ENCODE measurements at places on chromosomes 16 and 17.

DNA sequence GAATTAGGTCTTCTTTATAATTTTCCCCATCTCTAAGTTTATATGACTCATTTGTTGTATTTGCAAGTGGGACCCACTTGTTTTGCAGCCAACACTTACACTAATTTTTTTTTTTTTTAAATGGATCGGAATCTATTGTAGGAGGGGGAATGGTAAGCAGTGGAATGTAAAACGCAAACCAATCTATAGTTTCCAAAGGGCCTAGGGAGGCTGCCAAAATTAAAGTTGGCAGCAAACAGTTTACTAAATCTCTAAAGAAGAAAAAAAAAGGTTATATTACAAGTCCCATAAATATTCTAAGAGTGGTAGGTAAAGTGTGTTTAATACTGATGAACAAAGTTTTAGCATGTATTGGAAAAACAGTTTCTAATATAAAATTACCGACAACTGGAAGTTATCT lies 416.8 kb upstream of the SALL1 start:
- no peak for DNase-seq

DNA sequence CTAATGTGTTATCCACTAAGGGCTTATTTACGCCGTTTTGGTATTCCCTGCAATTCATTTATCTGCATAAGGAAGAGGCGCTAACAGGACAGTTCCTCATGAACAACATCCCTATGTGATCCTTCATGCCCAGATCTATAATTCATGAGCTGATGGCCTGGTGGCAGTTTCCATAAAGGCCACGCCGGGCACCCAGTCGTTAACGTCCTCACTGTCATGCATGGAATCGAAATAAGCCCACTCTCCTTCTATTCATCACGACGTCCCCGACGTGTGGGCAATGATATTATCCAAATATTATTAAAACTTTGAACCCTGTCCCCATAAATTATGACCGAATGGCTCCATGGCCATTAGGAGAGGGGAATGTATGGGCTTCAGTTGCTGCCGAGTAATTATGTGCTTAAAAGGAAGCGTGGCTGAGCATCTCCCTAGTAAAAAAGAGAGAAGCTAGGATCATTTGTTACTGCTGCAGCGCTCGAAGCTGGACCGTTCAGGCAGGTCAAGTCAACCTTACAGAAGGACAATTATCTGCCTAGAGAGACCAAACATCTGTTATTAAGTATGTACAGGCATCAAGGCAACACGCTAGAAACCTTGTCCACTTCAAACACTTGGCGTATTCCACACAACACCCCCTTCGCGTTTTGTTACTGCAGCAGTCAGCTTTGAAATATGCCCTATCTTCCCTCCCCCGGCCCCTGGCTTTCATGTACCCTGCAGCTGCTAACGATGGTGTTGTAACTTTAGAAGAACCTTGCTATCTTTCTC lies 94.0 kb upstream of the SALL1 start:
- no peak for DNase-seq

GRCh38 chr16:58196898-58197313 lies 1.0 kb downstream of the CSNK2A2 start:
- no peak for DNase-seq

DNA sequence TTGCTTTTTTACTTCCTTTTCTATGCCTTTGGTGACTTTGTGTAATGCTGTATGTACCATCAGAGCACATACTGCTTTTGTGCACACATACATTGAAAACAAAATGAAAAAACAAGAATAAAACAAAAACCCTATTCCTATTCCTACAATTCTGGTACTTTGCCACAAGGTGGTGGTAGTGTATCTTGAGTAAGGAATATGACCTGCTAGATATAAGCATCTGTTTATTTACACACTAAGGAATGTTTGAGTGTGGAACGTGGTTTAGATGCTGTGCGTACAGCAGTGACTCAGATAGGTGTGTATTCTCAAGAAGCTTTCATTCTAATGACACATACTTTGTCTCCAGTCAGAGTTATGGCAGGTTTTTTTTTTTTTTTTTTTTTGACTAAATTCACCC lies 606.2 kb downstream of the WWOX start:
- DNase-seq, result no peak

- DNase-seq, result no peak
Measured at GRCh38 chr17:52157603-52158449, 688 bp downstream of the CA10 start.

GRCh38 chr17:74759243-74759801 lies 10.9 kb downstream of the NHERF1 start:
- no peak for DNase-seq

- DNase-seq, result no peak
Measured at GRCh38 chr17:70499067-70499786, 329.9 kb downstream of the KCNJ2 start.

GRCh38 chr17:2101448-2102257 lies 46.8 kb downstream of the HIC1 start:
- no peak for DNase-seq

DNA sequence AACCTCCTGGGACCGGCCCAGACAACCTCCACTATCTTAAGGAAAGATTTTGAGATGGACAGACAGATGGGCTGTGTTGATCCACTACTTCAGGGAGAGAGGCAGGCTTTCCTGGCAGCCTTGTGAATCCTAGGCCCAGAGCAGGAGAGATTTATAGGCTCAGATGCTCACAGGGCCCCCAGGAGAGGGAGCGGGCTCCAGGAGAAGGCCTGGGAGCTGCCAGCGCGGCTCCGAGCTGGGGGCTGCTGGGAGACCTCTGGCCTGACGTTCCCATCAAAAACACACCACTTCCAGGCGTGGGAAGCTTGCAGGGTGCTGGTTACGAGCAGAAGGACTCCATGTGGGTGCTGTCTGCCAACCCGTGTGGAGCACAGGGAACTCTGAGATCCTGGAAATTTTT lies 53.2 kb downstream of the MYH11 start:
- DNase-seq, result no peak

DNA sequence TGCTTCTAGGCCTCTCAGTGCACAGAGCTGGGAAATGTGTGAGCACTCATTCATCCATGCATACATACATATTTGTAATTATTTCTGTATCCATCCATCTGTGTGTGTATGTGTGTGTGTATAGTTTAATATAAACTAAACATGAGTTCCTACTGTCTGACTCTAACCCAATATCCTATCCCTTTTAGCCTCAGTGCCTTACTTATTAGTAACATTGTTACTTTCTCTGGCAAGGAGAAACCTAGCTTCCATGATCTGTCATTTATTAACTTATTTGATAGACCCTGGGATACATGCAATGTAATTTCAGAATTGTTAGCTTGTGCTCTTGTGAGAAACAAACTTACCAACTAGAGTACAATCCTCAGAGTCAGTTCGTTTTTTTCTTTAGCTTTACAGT lies 59.0 kb upstream of the WSCD1 start:
- no peak for DNase-seq

DNA sequence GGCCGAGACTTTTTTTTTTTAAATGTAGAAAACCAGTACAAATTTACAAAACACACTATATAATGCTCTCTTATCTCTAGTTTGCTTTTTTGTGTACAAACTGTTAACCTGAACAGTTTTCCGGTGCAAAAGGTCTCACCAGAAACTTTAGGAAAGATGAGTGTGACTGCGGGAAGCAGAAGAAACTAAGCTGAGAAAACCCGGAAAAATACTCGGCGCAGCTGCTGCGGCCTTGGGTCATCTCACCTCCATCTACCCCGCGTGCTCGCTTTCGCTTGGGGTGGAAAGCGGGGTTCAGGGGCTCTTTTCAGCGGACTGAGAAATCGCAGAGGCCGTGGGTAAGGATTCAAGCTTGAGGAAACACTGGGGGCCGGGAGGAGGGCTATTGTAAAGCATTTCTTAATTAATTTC lies 1.8 kb downstream of the SALL1 start:
- DNase-seq, result no peak

DNA sequence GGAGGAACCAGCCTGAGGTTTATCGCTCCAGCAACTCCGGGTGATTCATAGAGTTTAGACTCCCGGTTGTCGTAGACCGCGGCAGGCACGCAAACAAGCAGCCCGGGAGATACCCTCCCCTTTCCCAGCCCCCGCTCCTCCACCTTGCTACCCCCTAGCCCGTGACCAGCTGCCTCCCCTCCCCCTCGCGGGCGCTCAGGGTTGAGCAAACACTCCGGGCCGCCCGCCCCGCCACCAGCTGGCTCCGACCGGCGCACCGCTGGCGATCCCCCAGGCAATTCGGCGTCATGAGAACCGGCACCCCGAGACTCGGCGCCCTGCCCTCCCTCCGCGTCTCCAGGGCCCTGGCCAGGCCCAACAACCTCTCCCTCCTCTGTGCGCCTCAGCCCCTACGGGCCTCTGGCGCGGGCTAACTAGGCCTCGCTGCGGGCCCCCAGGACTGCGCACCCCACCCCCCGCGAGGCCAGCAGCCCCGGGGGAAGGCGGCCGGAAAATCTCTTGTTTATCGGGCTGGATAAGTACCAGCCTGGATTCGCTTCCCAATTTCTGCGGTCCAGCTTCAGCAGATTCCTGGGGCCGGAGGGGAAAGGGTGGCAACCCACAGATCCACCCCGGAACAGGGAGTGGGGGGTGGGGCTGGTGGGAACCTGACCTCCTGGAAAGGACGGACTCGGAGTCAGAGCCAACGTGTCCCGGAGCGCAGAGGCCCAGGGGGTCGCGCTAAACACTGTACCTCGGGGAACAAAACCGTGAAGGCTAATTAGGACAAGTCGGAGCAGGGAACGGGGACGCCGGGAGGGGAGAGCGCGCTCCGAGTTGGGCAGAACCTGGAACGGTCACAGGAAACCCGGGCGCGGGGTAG lies 951 bp upstream of the GPRC5C start:
- DNase-seq, result no peak

GRCh38 chr16:80002261-80002660 lies 401.7 kb upstream of the MAF start:
- no peak for DNase-seq

DNA sequence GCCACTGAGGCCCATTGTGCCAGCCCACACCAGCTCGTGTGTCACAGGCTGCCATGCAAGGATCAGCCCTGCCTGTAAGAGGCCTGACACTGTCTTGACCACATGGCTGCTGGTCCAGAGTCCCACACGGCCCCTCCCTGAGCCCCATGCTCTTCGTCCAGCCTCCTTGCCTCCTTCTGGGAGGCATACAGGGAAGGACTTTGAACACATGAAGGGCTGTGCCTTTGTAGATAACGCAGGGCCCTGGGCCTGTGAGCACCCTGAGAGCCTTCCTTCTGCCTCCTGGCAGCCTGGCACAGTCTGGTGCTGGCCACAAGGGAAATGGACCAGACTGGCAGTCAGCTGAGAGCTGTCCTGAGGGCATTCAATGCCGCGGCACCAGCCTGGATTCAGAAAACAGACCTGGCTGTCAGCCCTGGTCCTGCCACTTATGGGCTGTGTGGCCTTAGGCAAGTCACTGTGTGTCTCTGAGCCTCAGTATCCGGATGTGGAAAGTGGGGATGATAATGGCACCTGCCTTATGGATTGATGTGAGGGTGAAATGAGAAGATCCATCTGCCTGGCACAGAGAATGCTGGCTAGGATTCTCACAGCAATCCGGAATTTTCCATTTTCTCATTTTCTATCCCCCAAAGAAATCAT lies 19.2 kb upstream of the SPNS2 start:
- no peak for DNase-seq

- DNase-seq, result no peak
Measured at GRCh38 chr16:19105891-19106624, 7.7 kb upstream of the ITPRIPL2 start.

DNA sequence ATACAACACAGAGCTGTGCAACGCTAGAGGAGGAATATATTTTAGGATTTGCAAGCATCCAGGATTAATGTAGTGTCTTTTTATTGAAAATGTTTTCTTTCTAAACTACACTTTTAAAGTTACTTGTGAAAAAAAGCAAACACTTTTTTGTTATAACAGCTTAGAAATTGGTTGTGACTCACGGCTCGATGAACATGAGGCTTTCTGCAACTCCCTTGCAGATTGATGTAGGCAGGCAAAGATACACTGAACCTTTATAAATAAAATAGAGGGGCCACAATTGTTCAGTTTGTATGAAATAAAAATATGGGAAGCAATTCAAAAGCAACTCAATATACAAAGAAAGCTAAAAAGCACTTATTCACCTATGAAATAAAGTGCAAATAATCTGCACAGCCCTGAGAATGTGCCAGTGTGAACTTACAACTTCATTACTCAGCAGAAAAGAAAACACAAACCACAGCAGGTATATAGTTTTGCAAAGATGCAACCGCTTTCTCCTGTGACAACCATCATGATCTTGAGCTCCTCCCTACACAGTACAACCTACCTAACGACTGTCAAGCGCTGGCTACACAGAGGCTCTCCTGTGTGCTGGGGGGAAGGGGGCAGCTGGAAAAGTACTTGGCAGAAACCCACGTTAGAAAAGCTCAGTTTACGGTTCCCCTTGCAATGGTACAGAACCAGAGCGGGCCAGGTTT lies 948 bp downstream of the LUC7L start:
- no peak for DNase-seq

GRCh38 chr17:65990593-65990992 lies 201.3 kb downstream of the CEP112 start:
- DNase-seq, result no peak

DNA sequence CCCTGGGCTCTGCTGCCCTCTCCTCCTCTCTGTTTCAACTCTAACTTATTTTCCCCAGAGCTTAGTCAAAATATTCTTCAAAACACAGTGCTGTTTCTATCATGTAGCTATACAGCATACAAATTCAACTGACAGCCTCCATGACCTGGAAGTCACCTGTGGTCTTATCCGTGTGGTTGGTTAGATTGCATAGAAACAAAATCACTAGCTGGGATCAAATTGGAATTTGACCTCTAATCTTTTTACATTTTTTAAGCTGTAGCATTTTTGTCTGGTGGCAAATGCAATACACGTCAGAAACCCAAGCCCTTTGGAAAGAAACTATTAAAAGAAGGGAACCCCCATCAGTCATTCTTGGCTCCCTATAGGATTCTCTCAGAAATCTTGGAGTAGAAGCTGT lies 57.3 kb downstream of the ABCC12 start:
- DNase-seq, result no peak

DNA sequence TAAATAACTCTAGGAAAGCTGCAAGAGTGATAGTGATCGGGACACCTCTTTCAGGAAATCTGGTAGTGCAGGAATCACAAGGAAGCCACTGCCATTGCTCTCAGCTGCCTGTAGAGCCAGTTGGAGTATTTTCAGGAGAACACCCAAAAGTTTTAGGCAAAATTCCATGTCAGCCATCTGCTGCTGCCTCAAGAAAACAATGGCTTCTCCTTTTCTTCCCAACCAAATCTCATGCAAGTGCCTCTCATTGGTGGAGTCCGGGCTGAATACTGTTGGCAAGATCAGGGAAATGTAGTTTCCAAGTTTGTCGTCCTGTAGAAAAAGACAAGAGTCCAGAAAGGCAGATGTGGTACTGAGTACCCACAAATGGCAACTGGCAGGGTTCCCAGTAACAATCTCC lies 54.9 kb upstream of the TANC2 start:
- no peak for DNase-seq

- no peak for DNase-seq
Measured at GRCh38 chr17:58756246-58757161, 850 bp downstream of the PPM1E start.

DNA sequence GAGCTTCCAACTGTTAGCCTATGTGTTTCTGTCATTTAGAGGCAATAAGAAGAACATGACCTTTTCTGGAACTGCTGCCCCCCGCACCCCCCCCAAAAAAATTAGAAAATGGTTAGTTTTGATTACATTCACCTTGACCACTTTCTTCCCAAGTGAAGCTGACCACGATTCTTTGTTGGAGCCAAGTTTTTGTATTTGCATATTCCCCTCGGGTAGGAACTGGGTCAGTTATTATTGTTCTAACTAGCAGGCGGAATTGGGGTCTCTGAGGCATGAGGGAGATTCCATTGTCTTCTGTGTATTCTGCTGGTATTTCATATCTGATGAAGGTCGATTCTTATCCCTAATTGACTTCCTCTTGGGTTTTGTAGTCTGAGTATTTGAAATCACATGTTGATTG lies 231.6 kb downstream of the PRKCA start:
- DNase-seq, result no peak

- no peak for DNase-seq
Measured at GRCh38 chr16:58614860-58615259, 14.8 kb downstream of the CNOT1 start.
